Epithelial cell of alveolus of lung (primary cell): ENCODE measurements at places on chromosomes 1 and 21. TPM values are rescaled to one million over a fixed set of nuclear protein-coding genes. Genes with fewer than 3 reads are reported as not detected.

The ARL8A gene
- total RNA-seq = 18.8 and 21.9 TPM in 2 replicates

The SCAF4 gene
- 7.8 and 13.3 TPM in 2 replicates for total RNA-seq

The TCHH gene
- under 0.01 TPM in 1 of 2 replicates, not detected in the other for total RNA-seq

The LORICRIN gene
- not detected in 2 replicates for total RNA-seq

The NUCKS1 gene
- 99.6 and 109 TPM in 2 replicates for total RNA-seq

The SAMSN1 gene
- total RNA-seq = 0.65 and 1.0 TPM in 2 replicates

The NPPA gene
- total RNA-seq = 0.32 TPM in 1 of 2 replicates, not detected in the other
